Fibroblast of lung (primary cell): ENCODE measurements at places on chromosomes 6 and 20. TPM values are rescaled to one million over a fixed set of nuclear protein-coding genes. Genes with fewer than 3 reads are reported as not detected.

- DNase-seq, result peak; percentile 94
Measured at GRCh38 chr20:33554914-33555420, 65.1 kb downstream of the CBFA2T2 start.

TPBG gene
- 24.9 and 31.0 TPM in 2 replicates for total RNA-seq

DNA sequence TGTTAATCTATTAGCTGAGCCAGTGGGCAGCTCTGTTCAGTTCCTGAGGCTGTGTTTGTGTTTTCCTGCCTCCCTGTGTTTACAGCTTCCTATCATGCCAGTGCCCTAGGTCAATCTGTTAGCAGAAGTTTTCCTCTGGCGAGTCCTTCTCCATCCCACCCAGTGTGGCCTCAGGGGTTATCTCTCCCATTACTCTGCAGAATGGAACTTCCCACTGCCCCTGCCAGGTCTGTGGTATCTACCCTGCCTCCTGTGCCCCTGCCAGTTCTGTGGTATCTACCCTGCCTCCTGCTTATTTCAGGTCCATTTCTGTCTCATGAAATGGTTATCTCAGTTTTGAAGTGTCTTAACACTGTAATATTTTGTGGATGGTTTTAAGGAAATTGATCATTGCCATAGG lies 63.1 kb downstream of the SLX4IP start:
- no peak for DNase-seq

- no peak for DNase-seq
Measured at GRCh38 chr6:106106276-106107042, 20.3 kb downstream of the PRDM1 start.

GRCh38 chr20:3461911-3462677 lies 8.7 kb upstream of the ATRN start:
- no peak for DNase-seq

OTOR gene
- not detected in 2 replicates for total RNA-seq

SMIM26 gene
- total RNA-seq, result 76.0 and 115 TPM in 2 replicates

CHRNA4 gene
- total RNA-seq, result not detected in 2 replicates

DOK5 gene
- 16.9 and 19.2 TPM in 2 replicates for total RNA-seq

OR2H1 gene
- total RNA-seq, result not detected in 2 replicates

C6orf58 gene
- total RNA-seq, result not detected in 2 replicates

MEA1 gene
- total RNA-seq, result 52.1 and 60.9 TPM in 2 replicates

- DNase-seq, result no peak
Measured at GRCh38 chr6:105069821-105070445, 109.9 kb downstream of the POPDC3 start.

DNA sequence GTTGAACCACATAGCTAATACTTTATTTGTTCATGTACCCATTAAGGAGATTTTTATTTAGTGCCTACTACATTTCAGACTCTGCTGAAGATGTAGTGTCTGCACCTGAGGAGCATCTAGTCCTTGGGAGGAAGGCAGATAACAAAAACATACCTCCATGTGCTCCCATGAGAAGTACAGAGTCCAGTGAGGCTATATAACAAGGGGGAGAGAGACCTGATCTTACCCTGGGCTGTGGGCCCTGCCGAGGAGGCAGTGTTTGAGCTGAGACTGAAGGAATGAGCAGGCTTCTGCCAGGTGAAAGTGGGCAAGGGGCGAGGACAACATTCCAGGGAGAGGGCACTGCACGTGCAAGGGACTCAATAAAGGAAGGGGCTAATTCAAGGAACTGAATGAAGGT lies 12.1 kb downstream of the MANBAL start:
- no peak for DNase-seq

ADGRF5 gene
- under 0.01 and 0.26 TPM in 2 replicates for total RNA-seq

DNA sequence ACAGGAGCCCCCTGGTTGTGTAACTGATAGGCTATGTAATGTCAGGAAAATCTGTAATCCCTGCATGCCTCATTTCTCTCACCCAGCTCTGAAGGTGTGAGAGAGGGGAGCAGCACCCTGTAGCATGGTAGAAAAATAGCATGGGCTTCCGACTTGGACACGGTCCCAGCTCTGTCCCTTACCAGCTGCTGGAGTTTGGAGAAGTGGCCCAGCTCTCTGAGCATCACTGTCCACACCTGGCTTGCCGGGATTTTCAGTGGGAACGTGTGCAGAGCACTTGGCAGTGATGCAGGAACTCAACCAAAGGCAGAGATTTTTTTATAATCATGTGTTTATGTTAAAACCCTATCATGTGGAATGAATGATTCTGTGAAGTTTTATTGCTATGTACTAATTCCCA lies 34.6 kb downstream of the STK35 start:
- no peak for DNase-seq

DNA sequence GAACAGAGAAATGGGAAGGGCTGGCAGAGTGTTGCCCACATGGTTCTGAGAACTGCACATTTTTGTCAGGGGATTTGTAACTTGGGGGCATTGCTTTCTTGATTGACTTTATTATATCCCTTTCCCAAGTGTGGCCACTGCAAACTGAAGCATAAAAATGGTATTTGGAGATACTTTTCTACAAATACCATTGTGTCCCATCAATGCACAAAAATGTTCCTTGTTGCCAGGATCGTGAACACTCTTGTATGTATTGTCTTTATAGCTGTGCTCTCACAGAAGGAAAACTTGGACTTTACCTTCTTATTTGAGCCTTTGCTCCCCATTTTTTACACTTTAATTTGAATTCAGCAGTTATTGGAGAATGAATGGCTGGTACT lies 57.1 kb upstream of the C20orf144 start:
- no peak for DNase-seq

MYBL2 gene
- total RNA-seq, result 0.26 and 1.2 TPM in 2 replicates

DNA sequence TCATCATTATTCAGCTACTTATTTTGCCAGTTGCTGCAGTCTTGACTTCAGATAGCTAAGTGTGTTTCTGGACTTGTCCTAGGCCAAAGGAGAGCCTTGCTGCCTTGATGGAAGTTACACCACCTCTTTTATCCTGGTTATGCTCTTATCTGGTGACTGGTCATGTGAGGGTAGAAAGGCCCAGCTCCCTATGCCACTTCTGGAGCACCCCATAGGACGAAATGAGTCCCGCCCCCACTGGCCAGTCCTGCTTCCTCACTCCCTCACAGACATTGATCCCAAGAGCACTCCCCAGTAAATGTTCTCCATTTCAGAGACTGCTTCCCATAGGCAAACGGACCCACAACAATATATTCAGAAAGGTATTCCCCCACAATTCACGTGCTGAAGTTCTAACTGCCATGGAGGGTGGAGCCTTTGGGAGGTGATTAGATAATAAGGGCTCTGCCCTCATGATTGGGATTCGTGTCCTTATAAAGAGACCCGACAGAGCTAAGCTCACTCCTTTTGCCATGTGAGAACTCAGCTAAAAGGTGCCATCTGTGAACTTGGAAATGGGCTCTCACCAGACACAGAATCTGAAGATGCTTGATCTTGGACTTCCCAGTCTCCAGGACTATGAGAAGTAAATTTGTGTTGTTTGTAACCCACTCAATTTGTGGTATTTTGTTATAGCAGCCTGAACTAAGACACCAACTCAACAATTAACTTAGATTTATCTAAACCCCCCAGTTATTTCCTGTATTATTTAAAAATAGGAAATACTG lies 21.5 kb upstream of the ELOVL2 start:
- no peak for DNase-seq

XRN2 gene
- total RNA-seq, result 91.7 and 99.3 TPM in 2 replicates

BRPF3 gene
- 9.8 and 10.6 TPM in 2 replicates for total RNA-seq

DNA sequence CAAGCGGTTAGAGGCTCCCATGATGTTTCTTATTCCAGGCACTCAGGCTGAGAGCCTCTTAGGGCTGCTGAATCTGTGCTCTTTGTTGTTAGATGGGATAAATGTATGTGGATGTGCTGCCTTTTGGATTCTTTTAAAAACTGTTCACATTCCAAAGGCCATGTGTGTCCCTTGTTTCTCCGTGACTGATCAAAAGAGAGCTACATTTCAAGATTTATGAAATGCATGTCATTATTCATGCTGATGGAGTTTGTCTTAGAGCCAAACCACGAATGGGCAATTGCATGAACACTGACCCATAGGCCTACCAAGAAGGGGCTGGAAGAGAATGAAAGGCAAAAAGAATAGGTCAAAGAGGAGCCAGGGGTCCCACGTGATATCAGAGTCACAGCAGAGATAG lies 104.9 kb upstream of the TSHZ2 start:
- peak; percentile 22 for DNase-seq

DNA sequence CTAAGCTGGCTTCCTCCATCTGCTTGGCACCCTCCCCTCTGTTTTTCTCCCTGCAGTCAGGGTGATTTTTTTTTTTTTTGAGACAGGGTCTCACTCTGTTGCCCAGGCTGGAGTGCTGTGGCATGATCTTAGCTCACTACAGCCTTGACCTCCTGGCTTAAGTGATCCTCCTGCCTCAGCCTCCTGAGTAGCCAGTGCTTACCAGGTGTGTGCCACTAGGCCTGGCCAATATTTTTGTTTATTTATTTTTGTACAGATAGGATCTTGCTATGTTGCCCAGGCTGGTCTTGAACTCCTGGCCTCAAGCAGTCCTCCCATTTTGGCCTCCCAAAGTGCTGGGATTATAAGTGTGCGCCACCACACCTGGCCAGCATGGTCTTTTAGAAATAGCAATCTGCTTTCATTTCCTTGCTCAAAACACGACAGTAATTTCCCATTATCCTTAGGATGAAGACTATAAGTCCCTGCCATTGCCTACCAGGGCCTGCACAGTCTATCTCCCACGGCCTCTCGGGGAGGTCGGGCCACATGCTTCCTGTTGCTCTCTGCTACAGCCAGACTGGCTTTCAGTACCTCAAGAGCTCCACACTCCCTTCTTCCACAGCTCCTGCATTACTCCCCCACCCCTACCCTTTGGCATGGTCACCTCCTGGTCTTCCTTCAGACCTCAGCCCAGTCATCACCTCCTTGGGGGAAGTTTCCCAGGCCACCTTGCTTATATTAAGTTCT lies 11.1 kb upstream of the CD164 start:
- no peak for DNase-seq

- no peak for DNase-seq
Measured at GRCh38 chr20:2142649-2143048, 41.0 kb downstream of the STK35 start.

DNA sequence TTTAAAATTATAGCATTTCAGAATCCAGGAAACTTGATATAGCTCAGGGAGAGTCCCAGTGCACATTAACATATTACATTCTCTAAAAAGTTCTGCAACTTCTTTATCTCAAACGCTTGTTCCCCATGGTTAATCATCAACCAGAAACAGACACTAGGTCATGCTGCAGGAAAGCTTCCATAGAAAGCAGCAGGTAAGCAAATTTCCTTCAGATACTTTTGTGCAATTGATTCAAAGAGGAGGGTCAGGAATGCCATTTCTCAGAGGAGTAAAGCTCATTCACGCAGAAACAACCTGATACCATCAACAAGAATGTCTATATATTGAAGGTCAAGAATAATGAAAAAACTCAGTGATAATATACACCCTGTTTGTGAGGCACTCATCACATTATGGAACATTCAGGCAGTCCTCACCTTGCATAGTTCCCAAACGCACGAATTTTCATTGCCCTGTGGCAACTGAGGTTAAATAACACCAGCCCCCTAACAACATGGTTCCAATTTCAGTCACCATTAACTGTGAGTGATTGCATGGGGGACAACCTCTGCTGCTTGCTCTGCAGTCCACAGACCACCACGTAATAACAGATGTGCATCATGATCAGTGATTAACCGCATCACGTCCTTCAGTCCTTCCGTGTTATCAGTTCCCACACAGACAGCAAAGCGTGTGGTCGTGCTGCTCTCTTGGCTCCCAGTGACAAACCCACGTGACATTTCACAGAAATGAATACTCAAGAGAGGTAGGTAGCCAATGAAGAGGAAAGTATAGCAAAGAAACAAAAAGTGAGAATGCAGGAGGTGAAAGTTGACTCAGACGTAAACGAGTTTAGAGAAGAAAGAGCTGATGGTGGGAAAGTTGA lies 95.7 kb downstream of the LY86 start:
- no peak for DNase-seq

DNA sequence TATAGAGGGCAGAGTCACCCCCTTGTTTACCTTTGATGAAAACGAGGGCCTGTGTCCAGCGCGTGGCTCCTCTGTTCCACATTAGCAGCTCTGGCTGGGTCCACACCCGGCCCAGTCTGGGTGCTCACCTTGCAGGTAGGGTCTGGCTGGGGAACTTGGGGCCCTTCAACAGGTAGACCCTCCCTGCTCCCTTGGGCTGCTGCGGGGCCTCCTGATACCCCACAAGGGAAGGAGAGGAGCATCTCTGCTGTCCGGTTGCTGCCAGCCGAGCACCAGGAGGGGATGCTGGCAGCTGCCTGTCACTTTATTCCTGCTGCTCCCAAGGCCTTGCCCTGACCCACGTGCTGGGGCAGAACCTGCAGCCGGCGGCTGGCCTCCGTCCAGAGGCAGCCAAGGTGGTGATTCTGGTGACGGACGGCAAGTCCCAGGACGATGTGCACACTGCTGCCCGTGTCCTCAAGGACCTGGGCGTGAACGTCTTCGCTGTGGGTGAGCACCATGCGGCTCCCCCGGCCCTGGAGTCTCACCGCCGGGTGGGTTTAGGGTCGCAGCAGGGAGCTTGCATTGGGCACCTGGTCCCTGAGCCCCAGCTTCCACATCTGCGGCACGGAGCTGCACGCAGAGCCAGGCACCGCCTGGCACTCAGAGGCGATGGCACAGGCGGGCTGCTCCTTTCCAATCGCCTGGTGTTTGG lies 15.4 kb downstream of the COL20A1 start:
- DNase-seq, result no peak

DNA sequence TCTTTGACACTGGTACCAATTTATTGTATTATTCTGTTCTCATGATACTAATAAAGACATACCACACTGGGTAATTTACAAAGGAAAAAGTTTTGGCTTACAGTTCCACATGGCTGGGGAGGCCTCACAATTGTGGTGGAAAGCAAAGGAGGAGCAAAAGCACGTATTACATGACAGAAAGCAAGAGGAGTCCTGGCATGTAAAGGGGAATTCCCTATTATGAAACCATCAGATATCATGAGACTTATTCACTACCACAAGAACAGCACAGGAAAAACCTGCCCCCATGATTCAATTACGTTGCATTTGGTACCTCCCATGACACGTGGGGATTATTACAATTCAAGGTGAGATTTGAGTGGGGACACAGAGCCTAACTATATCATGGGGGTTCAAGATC lies 43.4 kb downstream of the SLC22A2 start:
- DNase-seq, result no peak

DNA sequence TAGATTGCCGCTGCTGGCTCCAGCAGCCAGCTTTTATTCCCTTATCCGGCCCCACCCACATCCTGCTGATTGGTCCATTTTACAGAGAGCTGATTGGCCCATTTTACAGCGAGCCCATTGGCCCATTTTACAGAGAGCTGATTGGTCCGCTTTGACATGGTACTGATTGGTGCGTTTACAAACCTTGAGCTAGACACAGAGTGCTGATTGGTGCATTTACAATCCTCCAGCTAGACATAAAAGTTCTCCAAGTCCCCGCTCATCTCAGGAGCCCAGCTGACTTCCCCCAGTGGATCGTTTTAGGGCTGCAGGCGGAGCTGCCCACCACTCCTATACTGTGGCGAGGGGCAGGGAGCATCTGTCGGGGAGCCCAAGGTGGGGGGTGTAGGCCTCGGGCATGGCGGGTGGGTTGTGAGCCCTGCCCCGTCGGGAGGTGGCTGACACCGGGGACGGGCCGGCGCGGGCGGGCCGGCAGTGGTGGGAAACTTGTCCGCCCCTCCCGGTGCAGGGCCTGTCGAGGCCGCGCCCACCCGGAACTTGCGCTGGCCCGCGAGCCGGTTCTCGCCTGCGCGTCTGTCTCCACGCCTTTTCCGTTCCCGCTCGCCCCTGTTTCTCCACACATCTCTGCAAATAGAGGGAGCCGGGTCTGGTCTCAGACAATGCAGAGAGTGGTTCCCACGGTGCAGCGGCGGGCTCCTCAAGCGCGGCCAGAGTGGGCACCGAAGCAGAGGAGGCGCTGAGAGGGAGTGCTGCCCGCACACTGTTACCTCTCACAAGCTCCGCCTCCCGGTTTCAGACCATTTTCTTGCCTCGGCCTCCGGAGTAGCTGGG lies 86.1 kb upstream of the STMND1 start:
- peak; percentile 21 for DNase-seq

GRCh38 chr20:35006009-35006408 lies 50.3 kb downstream of the MYH7B start:
- no peak for DNase-seq
